ENCODE measurements at places on chromosomes 12 and 14.

GRCh38 chr12:42741091-42741490 is 151.5 kb upstream of the PRICKLE1 start:
- H3K36me3 ChIP-seq: no peaks in the 10 kb centered on the region
- no peaks in the 10 kb centered on the region for H3K4me1 ChIP-seq
- H3K27me3 ChIP-seq: no peaks in the 10 kb centered on the region

DNA sequence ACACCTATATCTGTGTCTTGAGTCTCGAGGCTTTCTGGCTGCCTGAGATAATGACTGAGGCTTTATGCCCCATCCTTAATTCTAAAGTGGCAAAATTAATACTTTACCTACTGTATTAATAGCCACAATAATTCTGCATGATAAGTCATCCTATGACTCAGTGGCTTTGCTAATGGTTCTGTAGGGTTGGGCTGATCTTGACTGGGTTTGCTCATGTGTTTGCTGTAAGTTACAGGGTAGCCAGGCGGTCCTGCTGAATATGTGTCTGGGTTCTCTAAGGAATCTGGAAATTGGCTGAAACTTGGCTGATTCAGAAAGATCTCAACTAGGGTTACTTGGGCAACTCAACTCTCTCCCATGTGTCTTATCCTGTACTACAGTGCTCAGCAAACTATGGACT is 21.7 kb downstream of the MGST1 start:
- H3K4me3 ChIP-seq: no peak overlapping the region
- no peaks in the 10 kb centered on the region for H3K27me3 ChIP-seq
- H3K36me3 ChIP-seq: no peaks in the 10 kb centered on the region
- no peak overlapping the region for H3K27ac ChIP-seq
- H3K4me1 ChIP-seq: no peaks in the 10 kb centered on the region
- DNase-seq: no peak

GRCh38 chr12:47004634-47005033 is 74.8 kb upstream of the PCED1B start:
- H3K27ac ChIP-seq: no peak overlapping the region
- H3K4me1 ChIP-seq: no peaks in the 10 kb centered on the region
- H3K4me3 ChIP-seq: no peak overlapping the region
- H3K27me3 ChIP-seq: peaks cover 7% of the 10 kb centered on the region
- no peaks in the 10 kb centered on the region for H3K36me3 ChIP-seq

GRCh38 chr12:4807116-4807783 is 87.0 kb downstream of the GALNT8 start:
- H3K4me1 ChIP-seq: peaks cover 31% of the 10 kb centered on the region
- no peaks in the 10 kb centered on the region for H3K27me3 ChIP-seq
- peaks cover 70% of the 10 kb centered on the region for H3K36me3 ChIP-seq

DNA sequence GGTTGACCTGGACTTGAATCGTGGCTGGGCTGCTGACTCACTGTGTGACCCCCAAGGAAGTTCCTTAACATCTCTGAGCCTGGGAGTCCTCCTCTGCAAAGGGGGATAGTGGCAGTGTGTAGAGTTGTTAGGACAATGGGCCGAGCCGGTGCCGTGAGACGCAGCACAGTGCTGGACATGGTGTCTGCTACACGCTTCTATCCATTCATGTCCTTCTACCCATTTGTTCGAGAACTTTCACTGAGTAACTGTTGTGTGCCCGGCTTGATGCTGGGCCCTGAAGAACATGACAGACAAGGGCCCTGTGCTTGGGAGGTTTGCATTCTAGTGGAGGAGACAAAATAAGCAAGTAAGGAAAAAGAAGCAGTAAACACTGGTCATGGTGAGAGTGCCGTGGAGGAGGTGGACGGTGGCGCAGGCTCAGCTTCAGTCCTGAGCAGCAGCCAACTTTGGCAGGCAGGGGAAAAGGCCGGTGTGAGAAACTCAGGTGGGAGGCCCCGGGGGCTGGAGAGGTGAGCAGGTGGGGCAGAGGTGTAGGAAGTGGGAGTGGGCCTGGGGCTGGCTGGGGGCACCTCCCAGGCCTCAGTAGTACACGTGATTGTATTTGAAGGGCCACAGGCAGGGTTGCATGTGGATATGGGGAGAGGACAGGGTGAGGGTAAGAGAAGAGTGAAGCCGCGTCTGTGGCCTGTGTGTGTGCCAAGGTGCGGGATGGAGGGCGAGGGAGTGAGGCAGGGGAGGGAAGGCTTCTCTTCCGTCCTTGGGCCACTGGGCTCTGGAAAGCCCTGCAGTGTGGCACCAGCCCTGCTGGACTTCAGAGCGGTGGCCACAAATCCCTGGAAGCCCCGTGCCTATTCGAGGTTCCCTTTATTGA is 13.8 kb downstream of the VASH1 start:
- peaks cover 8% of the 10 kb centered on the region for H3K4me1 ChIP-seq
- DNase-seq: no peak
- no peaks in the 10 kb centered on the region for H3K27me3 ChIP-seq
- H3K36me3 ChIP-seq: peaks cover 2% of the 10 kb centered on the region
- H3K27ac ChIP-seq: no peak overlapping the region

DNA sequence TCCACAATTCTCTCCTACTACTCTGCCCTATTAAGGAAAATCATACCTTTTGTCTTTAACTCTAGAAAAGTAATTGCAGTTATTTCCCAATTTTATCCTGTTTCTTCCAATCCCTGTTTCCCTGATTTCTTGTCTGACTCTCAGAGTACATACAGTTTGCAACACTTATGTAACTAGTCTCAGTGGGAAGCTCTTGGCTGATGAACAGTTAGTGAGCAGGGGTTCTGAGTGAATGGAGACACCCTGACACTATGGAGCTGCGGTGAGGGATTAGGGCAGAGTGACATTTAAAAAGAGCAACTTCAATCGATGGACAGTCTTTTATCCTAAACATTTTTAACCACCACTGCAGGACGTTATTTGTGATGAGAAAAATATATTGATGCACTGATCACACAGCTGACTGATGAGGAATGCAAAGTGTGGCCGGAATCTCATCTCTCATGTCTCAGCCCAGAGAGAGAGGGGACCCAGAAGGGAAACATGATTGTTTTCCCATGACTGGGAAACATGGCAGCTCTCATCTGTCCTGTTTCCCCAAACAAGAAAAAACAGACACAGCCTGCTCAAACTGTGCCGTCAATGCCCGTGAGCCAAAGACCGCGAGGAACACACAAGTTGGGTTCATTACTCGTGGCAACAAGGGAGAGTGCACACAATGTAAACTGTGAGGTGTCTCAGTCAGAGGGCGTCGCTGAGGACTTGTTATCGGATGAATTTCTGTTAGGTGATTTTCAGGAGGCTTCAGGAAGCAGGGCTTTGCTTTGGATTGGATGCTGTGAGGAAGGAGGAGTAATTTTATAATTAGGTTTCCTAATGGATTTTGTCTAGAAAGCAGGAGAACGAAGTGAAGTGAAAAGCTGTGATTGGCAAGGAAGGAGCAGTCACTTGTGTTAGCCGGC is 5.2 kb upstream of the SLC6A13 start:
- peaks cover 14% of the 10 kb centered on the region for H3K27me3 ChIP-seq
- peaks cover 8% of the 10 kb centered on the region for H3K4me1 ChIP-seq
- no peak for DNase-seq
- H3K4me3 ChIP-seq: no peak overlapping the region

- no peak for DNase-seq
- H3K4me1 ChIP-seq: no peaks in the 10 kb centered on the region
- H3K27ac ChIP-seq: no peak overlapping the region
Measured at GRCh38 chr14:80024417-80024816, 186.9 kb downstream of the DIO2 start.

DNA sequence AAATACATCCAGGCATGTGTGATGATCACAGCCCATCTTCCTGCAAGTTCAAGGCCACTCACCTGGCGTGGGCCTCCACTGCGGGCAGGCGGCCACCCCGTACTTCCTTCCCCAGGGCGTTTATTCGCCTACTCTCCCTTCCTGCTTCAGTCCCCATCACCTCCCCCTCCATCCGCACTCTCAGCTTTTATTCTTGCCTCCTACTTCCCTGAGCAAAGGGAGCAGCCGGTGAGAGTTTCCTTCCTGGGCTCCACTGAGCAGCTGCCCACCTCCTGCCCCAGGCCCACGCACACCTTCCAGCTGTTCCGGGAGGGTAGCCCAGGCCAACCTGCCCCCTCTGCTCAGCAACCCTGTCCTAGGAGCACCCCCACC is 4.1 kb downstream of the CYP46A1 start:
- H3K27ac ChIP-seq: no peak overlapping the region
- H3K4me1 ChIP-seq: no peaks in the 10 kb centered on the region
- no peaks in the 10 kb centered on the region for H3K36me3 ChIP-seq
- no peak for DNase-seq

DNA sequence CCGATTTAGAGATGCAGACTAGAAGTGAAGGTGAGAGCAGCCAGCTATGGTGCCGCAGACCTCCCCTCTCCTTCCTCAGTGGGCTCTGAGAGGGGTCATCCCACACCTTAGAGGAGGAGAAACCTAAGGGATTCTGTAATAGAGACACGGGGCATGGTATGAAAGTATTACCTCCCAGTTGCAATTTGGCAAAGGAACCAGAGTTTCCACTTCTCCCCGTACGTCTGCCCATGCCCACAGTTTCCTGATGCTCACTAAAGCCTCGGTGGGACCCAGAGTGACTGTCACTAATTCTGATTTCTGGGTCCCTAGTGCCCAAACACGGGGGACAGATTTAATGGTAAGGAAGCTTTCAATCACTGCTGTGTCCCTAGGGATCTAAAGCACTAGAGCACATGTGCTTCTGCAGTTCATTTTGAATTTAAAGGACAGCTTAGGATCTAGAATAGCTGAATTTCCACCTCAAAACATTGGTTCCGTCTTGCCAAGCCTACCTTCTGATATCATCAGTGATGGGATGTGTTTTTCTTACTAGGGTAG is 44.1 kb downstream of the DAD1 start:
- H3K27me3 ChIP-seq: no peaks in the 10 kb centered on the region
- H3K4me1 ChIP-seq: peaks cover 92% of the 10 kb centered on the region
- peaks cover 93% of the 10 kb centered on the region for H3K36me3 ChIP-seq
- DNase-seq: no peak
- H3K27ac ChIP-seq: peak overlapping the region; percentile 96

- no peak overlapping the region for H3K4me3 ChIP-seq
- H3K4me1 ChIP-seq: peaks cover 49% of the 10 kb centered on the region
- peak overlapping the region; percentile 52 for H3K27ac ChIP-seq
Measured at GRCh38 chr14:68819260-68819691, 26.4 kb upstream of the ZFP36L1 start.

- H3K27me3 ChIP-seq: no peaks in the 10 kb centered on the region
- H3K36me3 ChIP-seq: peaks cover 9% of the 10 kb centered on the region
- H3K4me3 ChIP-seq: no peak overlapping the region
- H3K4me1 ChIP-seq: no peaks in the 10 kb centered on the region
- H3K27ac ChIP-seq: no peak overlapping the region
Measured at GRCh38 chr14:31307618-31308017, 100.0 kb upstream of the HECTD1 start.

DNA sequence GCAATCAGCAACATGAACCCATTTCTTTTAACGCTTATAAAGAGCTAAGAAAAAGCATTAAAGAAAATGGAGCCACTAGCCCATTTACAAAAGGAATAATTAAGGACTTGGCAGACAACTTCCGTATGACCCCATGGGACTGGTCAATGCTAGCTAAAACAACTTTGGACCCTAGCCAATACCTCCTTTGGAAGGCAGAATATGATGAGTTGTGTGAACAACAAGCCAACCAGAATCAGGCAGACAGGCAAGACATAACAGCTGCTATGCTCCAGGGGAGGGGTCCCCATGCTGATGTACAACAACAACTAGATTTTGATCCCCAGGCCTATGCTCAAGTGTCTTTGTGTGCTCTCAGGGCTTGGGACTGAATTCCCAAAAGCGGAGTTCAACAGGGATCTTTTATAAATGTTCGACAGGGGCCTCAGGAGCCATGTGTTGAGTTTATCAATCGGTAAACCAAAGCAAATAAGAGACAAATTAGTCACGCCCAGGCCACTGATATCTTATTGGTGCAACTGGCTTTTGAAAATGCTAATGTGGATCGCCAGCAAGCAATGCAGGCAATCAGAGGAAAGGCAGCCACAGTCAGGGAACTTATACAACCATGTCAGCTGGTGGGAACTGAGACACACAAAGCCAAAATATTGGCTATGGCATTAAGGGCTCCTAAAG is 254.4 kb upstream of the DIO2 start:
- H3K36me3 ChIP-seq: no peaks in the 10 kb centered on the region
- no peak overlapping the region for H3K27ac ChIP-seq
- no peaks in the 10 kb centered on the region for H3K4me1 ChIP-seq
- H3K27me3 ChIP-seq: no peaks in the 10 kb centered on the region
- DNase-seq: no peak

- no peaks in the 10 kb centered on the region for H3K4me1 ChIP-seq
- H3K27me3 ChIP-seq: no peaks in the 10 kb centered on the region
- H3K36me3 ChIP-seq: no peaks in the 10 kb centered on the region
- H3K27ac ChIP-seq: no peak overlapping the region
- no peak overlapping the region for H3K4me3 ChIP-seq
Measured at GRCh38 chr12:78470354-78471195, 394.0 kb upstream of the SYT1 start.

- no peak overlapping the region for H3K4me3 ChIP-seq
- no peak for DNase-seq
- H3K36me3 ChIP-seq: no peaks in the 10 kb centered on the region
- H3K4me1 ChIP-seq: no peaks in the 10 kb centered on the region
- H3K27me3 ChIP-seq: peaks cover 5% of the 10 kb centered on the region
Measured at GRCh38 chr12:101592448-101592847, 2.3 kb upstream of the MYBPC1 start.

GRCh38 chr12:47767216-47767724 is 5.8 kb upstream of the SLC48A1 start:
- peak; percentile 46 for DNase-seq
- H3K27me3 ChIP-seq: peaks cover 12% of the 10 kb centered on the region
- no peaks in the 10 kb centered on the region for H3K36me3 ChIP-seq

- peak; percentile 65 for DNase-seq
- peak overlapping the region; percentile 8 for H3K4me3 ChIP-seq
- H3K27ac ChIP-seq: peak overlapping the region; percentile 71
- no peaks in the 10 kb centered on the region for H3K27me3 ChIP-seq
Measured at GRCh38 chr14:24274101-24274543, 2.7 kb upstream of the RABGGTA start.

GRCh38 chr12:130818272-130818634 is 20.8 kb downstream of the STX2 start:
- peaks cover 19% of the 10 kb centered on the region for H3K36me3 ChIP-seq
- H3K4me1 ChIP-seq: peaks cover 6% of the 10 kb centered on the region
- H3K4me3 ChIP-seq: peak overlapping the region; percentile 85
- DNase-seq: no peak

DNA sequence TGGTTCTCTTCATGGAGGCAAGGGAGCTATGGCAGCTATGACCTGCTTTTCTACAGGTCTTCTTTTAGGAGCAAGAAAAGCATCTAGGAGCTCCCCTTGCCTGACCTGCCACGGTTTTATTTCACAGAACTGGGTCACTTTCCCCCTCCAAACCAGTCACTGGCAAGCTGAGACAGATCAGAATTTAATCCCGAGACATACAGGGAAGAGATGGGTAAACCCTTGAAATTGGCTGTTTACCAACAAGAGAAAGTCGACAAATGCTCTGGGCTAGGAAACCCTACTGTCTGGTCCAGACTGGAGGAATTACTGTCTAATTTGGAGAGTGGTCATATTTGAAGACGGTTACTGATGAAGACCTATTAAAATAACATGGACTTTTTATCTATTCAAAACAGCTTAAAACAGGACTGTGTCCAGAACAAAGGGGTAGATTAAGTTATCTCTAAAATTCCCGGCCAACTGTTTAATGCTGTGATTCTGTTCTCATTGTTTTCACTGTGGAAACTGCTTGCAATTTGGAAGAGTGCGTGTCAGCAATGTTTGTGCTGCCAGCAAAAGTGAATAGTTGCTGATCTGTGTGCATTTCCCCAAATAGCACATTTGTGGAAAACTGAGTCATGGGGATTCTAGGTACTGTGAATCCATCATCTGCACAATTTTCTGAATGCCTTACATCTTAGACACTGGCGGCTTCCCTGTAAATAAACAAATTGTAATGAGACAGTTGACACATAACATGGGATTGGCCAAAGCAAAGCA is 73.4 kb upstream of the EEA1 start:
- H3K4me3 ChIP-seq: no peak overlapping the region
- DNase-seq: no peak
- peaks cover 3% of the 10 kb centered on the region for H3K4me1 ChIP-seq
- peaks cover 2% of the 10 kb centered on the region for H3K27me3 ChIP-seq
- no peak overlapping the region for H3K27ac ChIP-seq
- H3K36me3 ChIP-seq: no peaks in the 10 kb centered on the region

Measured in T-helper 2 cell treated with Interferon-gamma antibody and Interleukin-4, amounts not matched to agents 5 μg/mL and 100 μg/mL, for 36 hours (primary cell).